ENCODE measurements at places on chromosomes 4 and X.
A peak's percentile ranks its signal among the peaks of the same experiment; 100 is the strongest.

GRCh38 chr4:65747386-65747785 is 77.1 kb upstream of the EPHA5 start:
- peak; percentile 79 for DNase-seq

GRCh38 chr4:107592519-107592918 is 127.5 kb downstream of the PAPSS1 start:
- no peak for DNase-seq

- DNase-seq = peak; percentile 60
These were observed 36.1 kb upstream of the IQSEC2 start for GRCh38 chrX:53317365-53318069.

- DNase-seq = no peak
These were observed 87.0 kb upstream of the RPL34 start for GRCh38 chr4:108533245-108533844.

DNA sequence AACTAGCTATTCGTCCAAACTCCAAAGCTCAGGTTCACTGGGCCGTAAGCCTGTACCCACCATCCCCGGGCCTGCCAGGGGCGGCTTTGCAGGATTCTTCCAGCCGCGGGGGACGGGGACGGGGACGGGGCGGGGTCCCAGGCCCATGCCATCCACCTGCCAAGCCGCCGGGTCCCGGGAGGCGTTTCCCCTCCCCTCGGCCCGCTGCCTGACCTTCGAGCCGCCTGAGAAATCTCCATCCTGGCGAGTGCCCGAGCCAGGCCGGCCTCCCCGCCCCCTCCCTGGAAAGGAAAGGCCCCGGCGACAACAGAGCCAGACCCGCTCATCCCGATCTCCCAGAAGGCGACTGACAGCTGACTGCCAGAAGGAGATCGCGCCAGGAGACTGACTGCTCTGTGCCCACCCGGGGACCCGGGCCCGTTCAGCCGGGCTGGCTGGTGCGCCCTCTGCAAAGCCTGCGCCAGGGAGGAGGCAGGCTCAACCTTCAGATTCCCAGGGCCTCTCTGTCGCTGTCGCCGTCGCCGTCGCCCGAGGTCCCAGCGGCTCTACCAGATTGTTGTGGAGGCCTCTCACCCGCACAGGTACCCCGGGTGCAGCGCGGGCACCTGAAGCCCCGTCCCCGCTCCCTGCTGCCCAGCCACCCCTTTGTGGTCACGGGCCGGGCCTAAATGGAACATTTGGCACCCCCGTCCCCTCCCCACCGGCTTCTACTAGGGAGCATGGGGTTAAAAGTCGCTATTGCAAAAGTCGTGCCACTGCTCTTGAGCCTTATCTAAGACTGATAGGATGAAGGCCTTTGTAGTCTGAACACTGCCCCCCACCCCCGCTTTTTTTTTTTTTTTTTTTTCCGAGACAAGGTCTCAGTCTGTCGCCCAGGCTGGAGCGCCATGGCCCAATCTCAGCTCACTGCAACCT is at the start of gene RGN:
Gene RGN (plus strand): TSS at position 315 of the 915 bp plus-strand sequence. CDS start 2,702 bp downstream, outside the sequence.
- no peak for DNase-seq

DNA sequence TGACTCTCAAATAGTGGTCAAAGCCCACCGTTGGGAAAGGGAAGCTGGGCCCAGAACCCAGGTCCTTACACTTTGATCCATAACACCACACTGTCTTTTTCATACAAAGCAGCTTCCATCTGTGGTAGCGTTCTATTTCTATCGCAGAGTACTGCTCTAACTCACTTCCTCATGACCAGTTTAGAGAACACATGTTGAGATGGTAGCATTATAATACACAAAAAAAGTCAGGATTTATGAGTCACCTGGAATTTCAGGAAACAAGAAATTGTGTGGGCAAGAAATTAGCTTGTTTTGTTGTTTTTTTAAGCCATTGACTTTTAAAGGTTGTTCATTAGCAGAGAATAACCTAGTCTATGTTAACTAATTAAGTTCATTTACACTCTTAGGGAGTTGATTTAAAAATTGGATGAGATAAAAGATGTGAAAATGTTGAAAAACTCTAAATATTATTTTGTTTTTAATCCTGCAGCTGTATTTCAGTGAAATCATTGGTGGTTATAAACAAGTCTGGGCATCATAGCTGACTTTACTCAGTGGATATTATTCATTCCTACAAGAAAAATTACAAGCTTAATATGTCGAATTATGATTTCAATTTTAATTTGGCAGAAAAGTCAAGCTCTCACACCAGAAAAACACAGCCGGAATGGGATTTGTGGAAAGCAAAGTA is 1011.1 kb upstream of the HS3ST1 start:
- DNase-seq = peak; percentile 74

- DNase-seq = no peak
These were observed 11.8 kb downstream of the AKAP4 start for GRCh38 chrX:50188859-50189600.

GRCh38 chr4:182019148-182019652 is 224.0 kb upstream of the TENM3 start:
- DNase-seq = no peak

- no peak for DNase-seq
These were observed 47.9 kb upstream of the PGRMC2 start for GRCh38 chr4:128335541-128335940.

GRCh38 chrX:69556060-69557011 is 52.2 kb downstream of the NALF2 start:
- DNase-seq = no peak

Measured in lung microvascular endothelial cell (primary cell).